ENCODE measurements at places on chromosomes 3 and 15. TPM values are rescaled to one million over a fixed set of nuclear protein-coding genes. Genes with fewer than 3 reads are reported as not detected.

CLDN18 gene
- not detected for total RNA-seq

TTLL13 gene
- not detected for total RNA-seq

FOXB1 gene
- not detected for total RNA-seq

NRG4 gene
- 0.17 TPM for total RNA-seq

B3GNT5 gene
- total RNA-seq: 29.5 TPM

RETNLB gene
- not detected for total RNA-seq

CCR3 gene
- 1.9 TPM for total RNA-seq

RBP2 gene
- total RNA-seq: not detected

EEF1AKMT4 gene
- 10.7 TPM for total RNA-seq

TMC3 gene
- not detected for total RNA-seq

CAPN3 gene
- total RNA-seq: 50.8 TPM

GPR160 gene
- total RNA-seq: 2.8 TPM

DNA sequence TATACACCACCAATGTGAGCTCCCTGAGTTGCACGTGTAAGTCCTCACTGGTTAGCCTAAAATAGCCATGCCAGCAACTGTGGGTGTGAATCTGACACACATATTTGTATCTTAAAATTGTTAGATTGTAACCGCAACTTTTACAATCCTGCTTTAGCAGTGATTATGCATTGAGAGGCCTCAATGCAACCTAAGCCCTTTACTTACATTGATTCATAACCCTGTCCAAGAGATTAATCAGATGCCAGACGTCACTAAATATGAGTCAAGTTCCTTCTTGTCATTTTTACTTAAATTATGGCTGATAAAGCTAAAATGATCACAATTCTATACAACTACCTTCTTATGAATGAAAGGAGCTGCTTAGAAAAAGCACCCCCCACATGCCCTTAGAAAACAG, 46.9 kb downstream of the IL17RD start:
- DNase-seq: no peak

DNA sequence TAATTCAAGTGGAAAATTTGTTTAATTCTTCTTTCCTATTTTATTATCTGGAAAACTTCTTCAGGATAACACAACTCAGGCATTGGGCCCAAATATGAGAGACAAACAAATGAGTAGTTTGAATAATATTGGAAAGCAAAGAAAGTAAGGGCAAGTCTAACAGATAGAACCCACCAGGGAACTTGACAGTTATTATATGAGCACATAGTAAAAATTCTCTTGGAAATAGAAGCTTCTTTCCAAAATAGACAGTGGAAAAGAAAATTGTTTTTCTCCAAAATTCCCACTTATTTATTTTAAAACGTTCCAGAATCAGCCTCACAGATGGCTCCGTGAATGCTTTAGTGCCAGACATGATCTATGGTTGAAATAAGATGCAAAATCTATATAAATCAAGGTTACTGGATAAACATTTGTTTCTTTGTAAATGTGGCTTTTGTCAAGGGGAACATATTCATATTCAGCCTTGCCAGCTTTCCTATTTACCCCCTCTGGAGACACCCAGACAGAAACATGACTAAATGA, 23.9 kb downstream of the LDHAL6B start:
- no peak for DNase-seq

GRCh38 chr15:63288342-63288741, 10.9 kb downstream of the APH1B start:
- no peak for DNase-seq

- no peak for DNase-seq
These were observed 5.5 kb downstream of the MAP6D1 start for GRCh38 chr3:183819831-183820230.

DNA sequence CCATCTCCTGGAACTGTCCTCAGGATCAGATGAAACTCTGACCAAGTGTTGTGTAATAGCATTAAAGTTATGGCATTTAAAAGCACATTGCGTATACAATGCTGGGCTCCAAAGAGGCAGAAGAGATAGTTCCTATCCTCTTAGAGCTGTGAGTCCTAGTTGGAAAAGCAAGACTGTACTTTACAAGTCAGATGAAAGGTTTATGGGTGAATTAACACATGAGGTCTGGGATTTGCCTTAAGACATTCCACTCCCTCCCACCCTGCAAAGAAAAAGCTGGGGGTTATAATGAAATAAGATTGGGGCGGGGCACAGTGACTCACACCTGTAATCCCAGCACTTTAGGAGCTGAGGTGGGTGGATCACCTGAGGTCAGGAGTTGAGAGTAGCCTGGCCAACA, 35.6 kb downstream of the SNAPC5 start:
- DNase-seq: no peak

DNA sequence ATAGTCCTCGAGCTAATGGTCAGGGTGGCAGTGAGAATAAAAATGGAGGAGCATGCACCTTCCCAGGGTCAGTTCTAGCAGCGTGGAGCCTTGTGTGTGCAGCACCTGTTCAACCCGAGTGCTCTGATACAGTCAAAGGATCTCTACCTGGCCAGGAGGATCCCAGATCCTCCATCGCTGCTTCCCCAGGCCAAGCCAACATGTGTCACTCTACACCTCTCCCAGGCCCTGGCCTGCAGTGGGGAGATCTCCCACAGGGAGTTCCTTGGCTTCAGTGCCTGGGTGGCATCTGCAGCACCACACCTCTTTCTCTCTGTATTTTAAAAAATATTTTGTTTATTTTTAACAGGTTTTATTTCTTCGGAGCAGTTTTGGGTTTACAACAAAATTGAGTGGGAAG, 414.8 kb upstream of the C2CD4B start:
- DNase-seq: no peak

DNA sequence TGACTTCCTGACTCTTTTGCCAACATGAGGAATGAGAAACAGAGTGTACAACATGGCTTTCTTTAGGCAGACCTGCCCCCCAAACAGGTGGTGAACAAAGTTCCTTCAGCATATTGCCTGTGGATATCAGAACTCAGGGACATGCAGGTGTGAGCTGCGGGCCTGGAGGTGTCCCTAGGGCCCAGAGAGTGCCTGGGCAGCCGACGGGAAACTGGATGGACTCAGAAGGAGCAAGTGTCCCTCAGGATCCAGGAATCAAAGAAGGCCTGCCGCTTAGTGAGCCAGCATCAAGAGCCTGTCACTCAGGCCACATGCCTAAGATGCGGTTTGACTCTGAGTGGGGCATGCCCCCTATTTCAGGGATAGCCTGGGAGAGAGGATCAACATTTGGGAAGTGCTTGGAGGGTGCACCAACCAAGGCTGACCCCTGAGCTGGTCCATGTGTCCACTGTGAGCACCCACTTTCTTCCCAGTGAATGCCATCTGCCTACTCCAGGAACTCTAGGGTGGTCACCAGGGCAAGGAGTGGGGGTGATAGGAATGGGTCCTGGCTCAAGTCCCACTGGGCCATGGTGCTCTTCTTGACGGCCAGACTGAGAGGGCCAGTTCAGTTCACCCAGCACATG, 16.1 kb upstream of the POLR2M start:
- DNase-seq: no peak

- DNase-seq: peak; percentile 92
These were observed 43.6 kb upstream of the CTSH start for GRCh38 chr15:78988361-78988911.

DNA sequence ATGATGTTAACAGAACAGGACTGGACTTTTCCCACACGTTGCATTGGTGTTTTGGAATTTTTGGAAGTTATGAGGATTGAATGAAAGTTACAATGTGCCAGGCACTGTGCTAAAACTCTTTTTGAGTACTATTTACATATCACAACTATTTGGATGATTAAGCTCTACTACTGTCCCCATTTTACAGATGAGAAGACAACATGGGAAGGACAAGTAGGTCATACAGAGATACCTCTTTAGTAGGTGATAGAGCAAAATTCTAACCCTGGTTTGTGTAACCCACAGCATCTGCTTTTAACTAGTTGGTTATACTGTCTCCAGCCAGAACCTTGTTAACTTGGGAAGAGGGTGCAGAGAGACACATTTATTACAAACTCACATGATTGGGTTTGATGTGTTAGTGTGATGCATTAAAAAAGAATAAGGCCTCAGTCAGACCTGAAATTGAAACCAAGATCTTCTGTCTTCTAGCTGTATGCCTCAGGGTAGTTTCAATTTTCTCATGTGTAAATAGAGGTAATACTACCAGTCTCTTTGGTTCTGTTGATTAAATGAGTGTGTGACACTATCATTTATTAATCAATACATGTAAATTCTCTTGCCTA, 1.4 kb downstream of the NDUFB4 start:
- no peak for DNase-seq

DNA sequence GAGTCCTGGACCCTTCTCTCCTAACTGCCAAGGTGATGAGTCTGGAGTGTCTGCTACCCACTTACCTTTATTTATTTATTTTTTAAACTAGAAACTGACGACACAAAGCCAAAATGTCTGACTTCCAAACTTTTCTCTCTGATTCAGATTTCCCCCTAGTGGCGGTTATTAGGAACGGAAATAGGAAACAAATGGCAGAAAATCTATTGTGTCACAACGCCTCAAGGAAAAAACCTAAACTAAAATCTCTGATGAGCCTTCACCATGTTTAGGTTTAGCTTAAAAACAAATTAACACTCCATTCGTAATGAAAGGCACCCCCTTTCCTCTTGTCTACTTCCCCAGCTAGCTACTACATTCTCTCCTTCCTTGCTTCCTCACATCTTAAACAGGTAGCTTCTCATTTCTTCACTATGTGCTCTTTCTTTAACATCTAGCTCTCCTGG, 94.0 kb upstream of the MEX3B start:
- no peak for DNase-seq

GRCh38 chr3:160162440-160162839, 62.8 kb upstream of the C3orf80 start:
- no peak for DNase-seq

DNA sequence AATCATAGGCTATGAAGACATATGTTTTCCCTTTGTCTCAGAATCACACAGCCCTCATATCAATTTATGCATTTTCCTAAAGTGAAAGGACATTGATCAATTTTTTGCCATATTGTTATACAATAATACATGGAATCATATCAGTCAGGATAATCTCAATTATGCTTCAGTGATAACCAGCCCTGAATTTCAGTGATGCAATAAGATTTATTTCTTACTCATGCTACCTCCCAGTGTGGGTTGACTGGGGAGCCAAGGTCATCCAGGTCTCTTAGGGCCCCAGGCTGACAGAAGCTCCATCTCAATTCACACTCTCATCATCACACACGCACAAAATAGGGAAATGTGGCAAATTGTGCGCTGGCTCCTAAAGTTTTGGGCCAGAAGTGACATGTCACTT, 44.2 kb upstream of the TNIK start:
- no peak for DNase-seq

DNA sequence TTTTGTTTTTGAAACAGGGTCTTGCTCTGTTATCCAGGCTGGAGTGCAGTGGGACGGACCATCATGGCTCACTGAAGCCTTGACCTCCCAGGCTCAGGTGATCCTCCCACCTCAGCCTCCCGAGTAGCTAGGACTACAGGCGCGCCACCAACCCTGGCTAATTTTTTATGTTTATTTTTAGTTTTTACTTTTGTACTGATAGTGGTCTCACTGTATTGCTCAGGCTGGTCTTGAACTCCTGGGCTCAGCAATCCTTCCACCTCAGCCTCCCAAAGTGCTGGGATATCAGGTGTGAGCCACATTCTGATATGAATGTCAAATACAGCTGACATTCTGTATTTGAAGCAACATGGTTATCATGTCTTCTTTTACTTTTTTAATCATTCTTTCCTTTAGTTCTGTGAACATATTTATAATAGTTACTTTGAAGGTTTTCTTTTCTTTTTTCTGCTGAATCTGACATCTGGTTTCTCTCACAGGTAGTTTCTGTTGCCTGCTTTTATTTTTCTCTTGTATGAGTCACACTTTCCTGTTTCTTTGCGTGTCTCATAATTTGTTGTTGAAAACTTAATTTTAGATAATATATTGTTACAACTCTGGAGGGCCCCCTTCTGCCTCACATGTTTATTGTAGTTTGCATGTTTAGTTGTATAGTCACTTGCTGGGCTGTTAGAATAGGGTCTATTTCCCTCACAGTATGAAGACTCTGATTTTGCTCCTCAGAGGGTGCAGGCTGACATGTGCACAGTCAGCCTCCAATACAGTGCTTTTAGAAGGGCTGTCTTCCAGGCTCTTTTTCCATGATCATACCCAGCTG, 8.4 kb upstream of the CNTN4 start:
- no peak for DNase-seq

GRCh38 chr3:98148751-98149150, 1.5 kb downstream of the OR5H14 start:
- no peak for DNase-seq

- DNase-seq: no peak
These were observed 930 bp downstream of the FBXW12 start for GRCh38 chr3:48372862-48373435.

GRCh38 chr3:12905316-12906071, 64.1 kb upstream of the RPL32 start:
- no peak for DNase-seq

DNA sequence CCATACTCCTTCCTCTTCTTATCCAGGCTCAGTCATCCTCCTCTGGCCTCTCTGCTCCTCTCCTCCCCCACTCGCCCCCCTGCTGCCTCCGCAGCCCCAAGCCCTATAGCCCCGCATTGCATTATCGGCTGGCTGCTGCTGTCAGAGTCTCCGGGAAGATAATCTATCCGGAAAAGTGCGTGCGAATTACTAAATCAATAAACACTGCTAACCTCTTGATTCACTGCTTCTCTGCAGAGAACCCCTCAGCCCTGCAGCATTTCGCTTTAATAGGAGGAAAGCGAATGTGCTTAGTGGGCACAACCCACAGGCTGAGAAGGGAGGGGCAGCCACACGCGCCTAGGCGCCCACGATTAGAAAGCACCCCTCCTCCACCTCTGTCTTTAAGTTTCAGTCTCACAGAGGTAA, 167.6 kb downstream of the ABHD5 start:
- DNase-seq: no peak

DNA sequence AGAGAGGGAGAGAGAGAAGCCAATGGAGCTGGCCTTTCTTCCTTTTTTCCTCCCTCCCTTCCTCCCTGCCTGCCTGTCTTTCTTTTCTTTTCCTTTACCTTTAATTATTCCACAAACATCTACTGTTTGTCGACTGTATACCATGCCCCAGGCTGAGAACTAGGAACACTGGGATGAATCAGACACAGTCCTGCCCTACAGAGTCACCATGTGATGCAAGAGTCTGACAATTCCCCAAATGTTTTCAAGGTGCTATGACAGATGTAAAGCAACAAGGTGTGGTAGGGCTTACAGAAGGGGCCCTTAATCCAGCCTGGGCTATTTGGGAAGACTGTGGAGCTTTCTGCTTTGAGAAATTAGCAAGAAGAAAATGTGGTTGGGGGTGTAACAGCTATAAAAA, 4.0 kb upstream of the SPSB4 start:
- no peak for DNase-seq

DNA sequence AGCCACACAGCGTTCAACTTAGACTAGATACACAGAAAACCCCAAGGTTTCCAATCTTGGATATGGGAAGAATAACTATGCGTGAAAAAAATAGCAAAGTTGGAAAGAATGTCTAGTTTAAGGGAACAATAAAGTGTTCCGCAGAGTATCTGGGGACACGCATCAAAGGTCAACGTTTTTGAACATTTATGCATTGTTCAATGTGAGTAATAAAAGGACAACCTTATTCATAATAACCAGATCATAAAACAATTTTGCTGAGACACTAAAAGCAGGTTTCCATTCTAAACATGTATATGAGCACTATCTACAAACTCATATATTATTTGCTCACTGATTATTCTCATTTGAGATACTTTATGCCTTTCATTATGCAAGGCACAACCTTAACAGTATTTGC, 7.8 kb downstream of the ANO10 start:
- DNase-seq: no peak

GRCh38 chr15:57427367-57427821, 51.1 kb downstream of the CGNL1 start:
- no peak for DNase-seq

Measured in suprapubic skin (tissue), 4 donors.